ENCODE measurements at places on chromosomes 5 and 9. TPM values are rescaled to one million over a fixed set of nuclear protein-coding genes. Genes with fewer than 3 reads are reported as not detected.
A peak's percentile ranks its signal among the peaks of the same experiment; 100 is the strongest.

DNA sequence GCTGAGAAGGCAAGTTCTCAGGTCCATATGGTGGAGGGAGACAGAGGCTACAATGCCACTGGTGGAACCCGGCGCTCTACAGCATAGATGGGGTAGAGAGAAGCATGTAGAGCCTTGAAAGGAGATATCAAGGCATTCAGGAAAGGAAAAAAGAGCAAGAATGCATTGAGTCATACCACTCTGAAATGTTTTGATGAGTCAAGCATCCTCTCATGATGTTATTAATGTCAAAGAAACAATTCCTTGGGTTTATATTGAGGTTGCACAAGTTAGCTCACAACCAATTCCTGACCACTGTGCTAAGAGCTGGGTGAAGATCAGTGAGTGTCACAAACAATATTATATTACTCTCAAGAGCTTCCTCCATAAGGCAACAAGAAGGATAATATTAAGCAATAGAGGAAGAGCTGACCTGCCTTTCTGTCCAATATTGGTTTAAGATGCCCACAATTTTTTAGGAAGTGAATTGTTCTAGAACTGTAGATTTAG lies 178.0 kb downstream of the RFK start:
- no peaks in the 10 kb centered on the region for H3K27me3 ChIP-seq
- DNase-seq, result no peak
- H3K36me3 ChIP-seq, result no peaks in the 10 kb centered on the region
- H3K4me3 ChIP-seq, result no peak overlapping the region
- H3K27ac ChIP-seq, result no peak overlapping the region
- peaks cover 9% of the 10 kb centered on the region for H3K4me1 ChIP-seq

GRCh38 chr5:136094913-136095641 lies 37.6 kb upstream of the SMAD5 start:
- H3K36me3 ChIP-seq, result no peaks in the 10 kb centered on the region
- no peak for DNase-seq

The GABRB2 gene
- 0.79 TPM for total RNA-seq

The CCDC171 gene
- 2.8 TPM for total RNA-seq

DNA sequence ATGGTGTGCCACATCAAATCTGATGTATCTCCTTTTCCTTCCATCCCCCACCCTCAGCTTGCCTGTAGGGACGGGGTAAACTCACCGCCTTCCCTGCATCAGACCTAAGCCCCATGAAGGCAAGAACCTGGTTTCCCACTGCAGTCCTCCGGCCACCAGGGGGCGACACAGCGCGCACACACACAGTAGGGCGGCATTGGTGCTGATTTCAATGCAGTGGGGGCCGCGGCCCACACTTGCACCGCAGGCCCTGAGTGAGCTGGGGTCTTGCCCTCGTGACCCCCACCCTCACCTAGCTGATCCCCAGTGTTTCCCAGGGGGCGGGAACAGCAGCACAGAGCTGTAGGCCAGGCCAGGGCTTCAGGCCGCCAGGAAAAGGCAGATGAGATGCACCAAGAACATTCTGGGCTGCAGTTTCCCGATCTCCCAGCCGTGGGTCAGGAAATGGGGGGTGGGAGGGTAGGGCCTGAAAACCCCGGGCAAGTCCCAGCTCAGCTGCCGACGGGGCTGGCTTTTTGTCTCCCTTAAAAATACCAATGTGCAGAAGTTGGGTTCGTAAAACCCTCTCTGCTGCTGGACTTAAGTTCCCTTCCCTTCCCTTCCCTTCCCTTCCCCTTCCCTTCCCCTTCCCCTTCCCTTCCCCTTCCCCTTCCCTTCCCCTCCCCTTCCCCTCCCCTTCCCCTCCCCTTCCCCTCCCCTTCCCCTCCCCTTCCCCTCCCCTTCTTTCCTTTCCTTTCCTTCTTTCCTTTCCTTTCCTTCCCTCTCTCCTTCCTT lies 19.5 kb downstream of the FAM163B start:
- peaks cover 6% of the 10 kb centered on the region for H3K27me3 ChIP-seq
- DNase-seq, result peak; percentile 79
- no peak overlapping the region for H3K4me3 ChIP-seq
- H3K36me3 ChIP-seq, result peaks cover 4% of the 10 kb centered on the region
- H3K4me1 ChIP-seq, result peaks cover 14% of the 10 kb centered on the region
- no peak overlapping the region for H3K27ac ChIP-seq

The CDC20B gene
- not detected for total RNA-seq

The UAP1L1 gene
- 17.7 TPM for total RNA-seq

The ZNF300 gene
- 17.9 TPM for total RNA-seq

- no peak for DNase-seq
- H3K27me3 ChIP-seq, result no peaks in the 10 kb centered on the region
- H3K4me1 ChIP-seq, result no peaks in the 10 kb centered on the region
Measured at GRCh38 chr9:34246453-34246852, 67.6 kb downstream of the UBAP1 start.

DNA sequence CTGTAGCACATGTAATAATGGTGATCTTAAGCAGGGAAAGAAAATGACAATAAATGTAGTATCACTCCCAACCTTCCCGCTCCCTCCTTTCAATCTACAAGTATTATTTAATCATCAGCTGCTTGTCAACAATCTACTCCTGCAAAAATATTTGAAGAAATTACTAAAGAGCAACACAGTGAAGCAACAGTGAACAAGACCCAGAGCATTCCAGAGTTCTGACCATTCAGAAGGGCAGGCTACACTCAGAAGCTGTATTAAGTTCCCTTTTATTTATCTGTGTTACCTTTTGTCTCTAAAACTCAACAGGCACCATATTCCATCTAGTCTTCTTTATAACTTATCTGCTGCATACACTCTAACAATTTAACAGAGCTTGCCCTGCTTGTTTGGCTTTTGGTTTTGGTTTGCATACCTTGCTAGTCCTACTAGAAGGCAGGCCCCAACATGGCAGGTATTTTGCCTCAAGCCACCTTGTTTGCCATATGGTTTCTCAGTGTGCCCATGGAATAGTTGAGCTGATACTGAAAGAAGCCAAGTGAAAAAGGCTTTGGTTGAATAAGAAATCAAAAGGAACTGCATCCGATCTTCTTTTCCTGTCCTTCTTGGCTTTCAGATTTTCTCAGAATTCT lies 253.9 kb downstream of the CEMIP2 start:
- no peak for DNase-seq
- peaks cover 22% of the 10 kb centered on the region for H3K4me1 ChIP-seq
- peaks cover 4% of the 10 kb centered on the region for H3K27me3 ChIP-seq
- no peak overlapping the region for H3K4me3 ChIP-seq

GRCh38 chr9:132235125-132235524 lies 73.3 kb downstream of the NTNG2 start:
- no peak overlapping the region for H3K27ac ChIP-seq
- H3K27me3 ChIP-seq, result peaks cover 7% of the 10 kb centered on the region
- no peaks in the 10 kb centered on the region for H3K36me3 ChIP-seq
- H3K4me3 ChIP-seq, result no peak overlapping the region
- no peak for DNase-seq

The PCDHGB6 gene
- 6.1 TPM for total RNA-seq

DNA sequence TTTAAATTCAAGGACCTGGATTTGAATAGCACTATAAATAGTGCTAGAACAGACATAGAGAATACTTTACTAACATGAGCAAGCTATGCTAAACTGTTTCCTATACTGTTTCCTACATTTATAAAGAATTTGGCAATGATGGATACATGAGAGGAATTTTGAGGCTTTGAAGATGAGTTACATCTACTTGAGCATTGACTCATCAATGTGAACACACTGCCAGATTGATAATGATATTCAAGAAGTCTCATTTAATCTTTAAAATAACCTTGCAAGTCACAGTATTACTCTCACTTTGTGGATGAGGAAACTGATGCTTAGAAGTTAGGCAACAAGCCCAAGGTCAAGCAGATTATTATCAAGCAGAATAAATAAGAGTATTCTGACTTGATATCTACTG lies 281.9 kb downstream of the DNAH5 start:
- H3K27ac ChIP-seq, result no peak overlapping the region
- no peaks in the 10 kb centered on the region for H3K27me3 ChIP-seq
- no peaks in the 10 kb centered on the region for H3K36me3 ChIP-seq
- H3K4me3 ChIP-seq, result no peak overlapping the region
- no peaks in the 10 kb centered on the region for H3K4me1 ChIP-seq
- no peak for DNase-seq

DNA sequence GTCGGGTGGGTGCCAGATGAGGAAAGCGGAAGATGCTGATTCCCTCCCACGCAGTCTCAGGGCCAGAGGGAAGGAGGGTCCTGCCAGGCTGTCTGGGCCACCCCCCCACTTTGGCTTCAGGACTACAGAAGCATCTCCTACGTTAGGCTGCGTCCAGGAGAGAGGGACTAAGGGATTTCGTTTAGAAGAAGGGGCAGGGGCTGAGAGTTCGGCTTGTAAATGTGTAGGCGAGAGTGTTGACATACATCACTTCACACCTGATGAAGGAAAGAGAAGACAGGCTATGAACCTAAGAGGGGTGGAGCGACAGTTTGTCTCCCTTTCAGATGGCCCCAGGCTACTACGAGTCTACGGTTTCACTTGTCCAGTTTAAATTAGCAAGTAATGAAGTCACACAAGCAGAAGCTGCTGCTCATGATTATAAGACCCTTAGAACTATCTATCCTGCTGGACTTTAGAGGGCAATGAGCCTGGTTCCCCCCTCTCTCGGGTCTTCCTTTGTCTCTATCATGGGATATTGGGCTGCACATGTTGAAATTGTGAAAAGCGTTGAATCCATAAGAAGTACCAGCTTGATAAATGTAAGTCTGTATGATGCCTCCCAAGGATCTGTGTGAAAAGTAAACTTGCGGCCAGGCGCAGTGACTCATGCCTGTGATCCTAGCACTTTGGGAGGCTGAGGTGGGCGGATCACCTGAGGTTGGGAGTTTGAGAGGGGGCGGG lies 193.0 kb downstream of the AOPEP start:
- H3K27me3 ChIP-seq, result no peaks in the 10 kb centered on the region
- H3K4me1 ChIP-seq, result peaks cover 59% of the 10 kb centered on the region

Measured in WTC11 (cell line).